ENCODE measurements at places on chromosomes 6 and 20.
A peak's percentile ranks its signal among the peaks of the same experiment; 100 is the strongest.

GRCh38 chr6:8082954-8083858 is 19.0 kb upstream of the BLOC1S5 start:
- DNase-seq: no peak

GRCh38 chr6:12608016-12608860 is 108.3 kb upstream of the PHACTR1 start:
- DNase-seq: peak; percentile 25

- DNase-seq: no peak
These were observed 657.9 kb upstream of the HS3ST5 start for GRCh38 chr6:115000736-115001135.

DNA sequence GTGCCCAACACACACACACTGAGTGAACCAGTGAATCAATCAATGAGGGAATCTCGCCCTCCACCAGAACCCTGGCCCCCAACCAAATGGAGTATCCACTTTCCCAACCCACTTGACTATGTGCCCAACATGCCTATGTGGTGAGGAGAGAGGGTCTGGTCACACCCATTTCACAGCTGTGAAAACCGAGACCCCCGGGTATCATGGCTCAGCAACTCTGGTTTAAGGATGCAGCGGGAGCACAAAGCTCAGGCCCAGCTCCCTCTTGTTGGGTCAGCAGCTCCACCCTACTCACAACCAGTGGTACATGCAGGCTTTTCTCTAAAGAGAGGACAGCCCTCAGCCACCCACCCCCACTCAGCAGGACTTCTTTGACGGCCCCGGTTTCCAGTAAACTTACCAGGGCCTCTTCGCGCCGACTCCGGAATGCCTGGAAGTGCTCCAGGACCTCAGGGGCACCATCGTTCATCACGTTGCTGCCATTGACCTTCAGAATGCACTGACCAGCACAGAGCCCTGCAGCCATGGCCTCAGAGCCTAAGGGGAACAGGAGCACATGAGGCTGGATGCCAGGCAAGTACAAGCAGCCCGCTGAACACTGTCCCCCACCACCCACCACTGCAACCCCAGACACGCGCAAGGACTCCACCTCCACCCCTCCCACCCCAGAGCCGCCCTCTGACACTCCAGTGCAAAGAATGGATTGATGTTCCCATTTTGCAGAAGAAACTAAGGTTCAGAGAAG is 174.7 kb downstream of the PREX1 start:
- no peak for DNase-seq

DNA sequence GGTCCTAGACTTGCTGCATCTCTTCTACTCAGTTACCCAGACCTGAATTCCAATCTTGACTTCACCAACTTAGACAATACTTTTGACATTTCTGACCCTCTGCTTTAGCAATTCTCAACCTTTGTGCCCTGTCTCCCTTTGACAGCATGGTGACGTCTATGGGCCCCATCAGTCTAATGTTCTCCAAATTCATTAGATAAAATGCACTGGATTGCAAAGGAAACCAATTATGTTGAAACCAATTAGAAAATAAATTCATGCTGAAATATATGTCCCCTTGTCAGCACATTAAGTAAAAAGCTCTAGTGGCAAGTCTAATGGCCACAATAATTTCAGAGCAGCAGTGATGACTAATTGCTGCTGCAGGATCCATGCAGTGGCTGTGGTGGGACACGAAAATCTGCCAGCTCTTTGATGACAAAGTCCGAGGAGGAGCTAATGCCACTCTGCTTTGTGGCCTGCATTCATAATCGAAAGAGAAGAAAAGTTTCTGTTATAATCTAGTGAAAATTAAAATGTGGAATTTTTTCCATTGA is 64.0 kb downstream of the BFSP1 start:
- no peak for DNase-seq

DNA sequence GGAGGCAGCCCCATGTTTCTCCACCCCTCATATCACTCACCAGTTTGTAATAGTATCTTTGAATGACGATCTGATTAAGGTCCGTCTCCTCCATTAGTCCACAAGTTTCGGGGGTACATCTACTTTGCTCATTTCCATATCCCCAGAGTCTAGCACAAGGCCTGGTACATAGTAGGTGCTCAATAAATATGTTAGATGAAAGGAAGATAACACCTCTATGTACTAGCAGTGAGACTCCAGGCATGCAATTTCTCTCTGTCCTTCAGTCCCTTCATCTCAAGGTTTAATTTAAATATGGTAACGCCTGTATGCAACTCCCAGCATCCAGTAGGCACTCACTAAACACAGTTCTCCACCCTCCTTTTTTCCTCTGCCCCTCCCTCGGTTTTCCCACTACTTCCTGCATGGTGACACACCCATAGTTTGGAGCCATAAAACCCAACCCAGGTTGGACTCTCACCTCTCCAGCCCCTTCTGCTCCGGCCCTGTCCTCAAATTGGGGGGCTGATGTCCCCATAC is 461 bp upstream of the HNF4A start:
- no peak for DNase-seq

- no peak for DNase-seq
These were observed 503.7 kb upstream of the SULF2 start for GRCh38 chr20:48288930-48289507.

DNA sequence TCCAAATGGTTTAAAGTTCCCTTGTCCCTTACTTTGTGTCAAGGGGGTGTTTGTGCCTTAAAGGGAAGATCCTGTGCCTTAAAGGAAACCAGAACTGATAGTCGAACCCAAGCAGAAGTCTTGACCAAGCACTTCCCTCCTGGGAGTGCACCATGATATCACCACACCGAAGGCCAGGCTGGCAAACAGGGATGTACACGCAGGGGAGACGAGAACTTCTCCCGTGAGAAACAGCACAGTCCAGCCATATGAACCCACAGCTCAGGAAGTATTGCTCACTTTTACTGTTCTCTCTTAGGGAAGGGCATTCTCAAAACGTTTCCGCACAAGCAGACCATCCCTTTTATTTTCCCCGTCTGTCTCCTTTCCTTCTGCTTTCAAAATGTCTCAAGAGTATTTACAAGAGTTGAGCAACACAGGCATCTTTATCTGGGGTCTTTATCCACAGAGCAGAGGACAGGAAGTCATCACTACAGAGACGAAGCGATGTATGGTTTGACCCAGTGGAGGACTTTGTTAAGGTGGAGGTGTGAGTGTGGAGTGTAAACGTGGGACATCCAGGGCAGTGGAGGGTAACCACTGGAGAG is 12.8 kb upstream of the SERPINB1 start:
- DNase-seq: peak; percentile 87

- DNase-seq: no peak
These were observed 41.1 kb upstream of the SAMD5 start for GRCh38 chr6:147467428-147467827.

GRCh38 chr20:46705378-46705729 is 4.1 kb upstream of the SLC2A10 start:
- no peak for DNase-seq

GRCh38 chr20:22795871-22796270 is 211.5 kb upstream of the FOXA2 start:
- DNase-seq: no peak

- DNase-seq: no peak
These were observed 336.8 kb downstream of the HDGFL1 start for GRCh38 chr6:22906091-22906549.

DNA sequence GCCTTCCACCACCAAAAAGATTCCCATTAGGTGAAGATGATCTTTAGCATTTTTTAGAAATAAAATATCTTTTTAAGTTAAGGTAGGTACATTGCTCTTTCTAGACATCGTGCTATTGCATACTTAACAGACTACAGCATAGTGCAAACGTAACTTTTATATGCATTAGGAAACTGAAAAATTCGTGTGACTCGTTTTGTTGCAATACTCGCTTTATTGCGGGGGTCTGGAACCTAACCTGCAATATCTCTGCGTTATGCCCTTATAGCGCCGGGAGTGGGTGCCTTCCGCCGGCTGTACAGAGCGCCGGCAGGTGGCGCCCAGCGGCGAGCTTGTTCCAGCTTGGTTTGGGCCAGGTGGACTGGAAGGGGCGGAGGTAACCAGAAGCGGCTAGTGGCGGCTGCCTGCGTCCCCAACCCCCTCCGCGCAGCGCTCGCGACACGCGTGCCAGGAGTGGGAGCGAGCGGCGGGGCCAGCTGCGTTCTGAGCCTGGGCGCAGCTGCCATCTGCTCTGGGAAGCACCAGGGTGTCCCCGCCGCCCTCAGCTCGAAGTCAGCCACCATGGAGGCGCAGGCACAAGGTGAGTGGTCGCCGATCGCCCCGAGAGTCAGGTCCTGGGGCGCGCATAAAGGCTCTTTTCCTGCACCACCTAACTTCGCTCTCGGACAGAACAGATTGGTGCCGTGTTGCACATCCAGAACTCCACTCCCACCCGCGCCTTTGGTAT is at the start of gene TPD52L1:
Gene TPD52L1, plus strand, starts transcription at position 383 of the 727 bp plus-strand sequence. Its CDS starts 179 bp downstream, at position 562.
- DNase-seq: peak; percentile 83

GRCh38 chr6:1917626-1918371 is 308.1 kb downstream of the FOXC1 start:
- no peak for DNase-seq

DNA sequence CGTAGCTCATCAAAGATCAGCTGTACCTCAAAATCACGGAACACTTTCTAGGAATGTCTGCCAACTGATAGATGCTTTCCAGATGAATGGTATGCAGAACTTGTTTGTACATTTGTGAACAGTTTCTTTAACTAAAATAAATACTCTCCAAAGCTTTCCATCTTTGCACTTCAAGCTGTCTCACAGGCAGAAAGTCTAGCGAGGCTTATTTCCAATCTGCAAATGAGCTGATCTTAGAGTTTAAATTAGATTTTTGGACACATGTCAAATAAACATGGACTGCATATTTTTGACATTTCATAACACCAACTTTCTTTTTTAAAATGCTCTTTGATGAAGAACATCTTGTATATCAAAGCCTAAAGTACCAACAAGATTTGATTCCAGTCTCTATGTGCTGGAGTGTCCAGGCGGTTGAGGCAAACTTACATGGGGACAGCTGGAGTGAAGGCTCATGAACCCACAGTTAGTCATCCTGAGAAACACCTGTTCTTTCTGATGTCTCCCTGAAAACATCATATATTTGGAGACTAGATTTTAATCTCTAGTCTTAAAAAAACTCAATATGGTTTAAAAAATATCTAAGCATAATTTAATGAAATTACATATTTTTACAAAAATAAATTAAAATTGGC is 268.6 kb upstream of the AGPAT4 start:
- DNase-seq: no peak

GRCh38 chr6:111804627-111805235 is 68.5 kb downstream of the FYN start:
- DNase-seq: no peak

DNA sequence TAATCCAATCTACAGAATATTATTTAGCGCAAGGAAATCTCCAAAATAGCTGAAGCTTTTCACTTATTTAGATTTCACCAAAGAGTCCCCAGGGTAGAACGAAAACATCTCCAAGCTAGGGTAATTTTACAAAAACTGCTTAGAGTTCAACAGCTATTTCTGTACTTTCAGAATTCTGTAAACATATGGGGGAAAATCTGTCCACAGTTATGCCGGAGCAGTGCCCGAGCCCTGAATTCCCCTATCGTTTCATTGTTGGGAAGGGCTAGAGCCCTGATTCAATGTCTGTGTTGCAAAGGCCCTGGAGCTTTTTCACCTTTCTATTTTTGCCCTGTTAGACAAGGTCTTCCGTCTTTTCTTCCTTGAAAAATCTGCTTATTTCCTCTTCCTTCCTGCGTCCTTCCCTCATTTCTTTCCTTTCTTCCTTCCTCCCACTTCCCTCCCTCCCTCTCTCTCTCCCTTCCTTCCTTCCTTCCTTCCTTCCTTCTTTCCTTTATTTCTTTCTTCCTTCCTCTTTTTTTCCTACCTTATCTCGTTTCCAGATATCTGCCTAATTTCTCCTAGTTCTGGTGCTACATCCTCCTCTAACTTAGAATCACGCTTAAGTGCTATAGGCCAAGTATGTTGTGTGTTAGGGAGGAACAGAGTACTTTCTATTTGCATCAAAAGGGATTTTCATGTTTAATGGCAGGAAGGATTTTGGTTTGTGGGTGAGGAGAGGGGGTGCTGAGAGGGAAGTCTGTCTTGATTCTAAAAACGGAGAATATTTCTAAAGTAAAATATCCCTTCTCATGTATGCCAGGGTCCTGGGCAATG is 122.5 kb upstream of the BMP2 start:
- no peak for DNase-seq

GRCh38 chr20:63064745-63065711 is 58.3 kb upstream of the BHLHE23 start:
- no peak for DNase-seq

- DNase-seq: no peak
These were observed 707 bp upstream of the TOP1 start for GRCh38 chr20:41027872-41028358.

DNA sequence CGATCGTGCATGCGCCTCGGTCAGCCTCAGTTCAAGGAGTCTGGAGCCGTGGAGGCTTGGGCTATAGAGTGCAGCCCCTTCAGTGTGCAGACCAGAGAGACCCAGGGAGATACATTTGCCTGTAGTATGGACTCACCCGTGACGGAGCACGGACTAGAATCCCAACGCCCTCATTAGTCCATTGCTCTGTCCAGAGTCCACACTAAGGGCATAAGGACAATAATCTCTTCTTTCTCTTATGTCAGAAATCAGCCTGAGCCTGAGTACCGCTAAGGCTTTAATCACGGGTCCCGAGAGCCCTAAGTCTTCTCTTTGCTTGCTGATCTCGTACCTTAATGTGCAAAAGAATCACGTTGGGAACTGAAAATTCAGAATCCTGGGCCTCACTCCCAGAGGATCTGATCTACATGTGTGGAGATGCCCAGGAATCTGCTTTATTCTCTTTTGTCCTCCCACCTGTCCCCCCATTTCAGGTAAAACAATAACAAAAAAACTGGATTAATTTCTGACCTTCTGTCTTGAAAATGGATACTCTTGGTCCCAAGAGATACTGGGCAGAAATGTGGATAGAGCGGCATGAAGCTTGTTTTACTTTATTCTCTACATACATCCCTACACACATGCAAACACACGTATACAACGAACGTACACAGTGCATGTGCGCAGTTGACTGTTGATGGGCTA is 671 bp downstream of the BPHL start:
- no peak for DNase-seq

DNA sequence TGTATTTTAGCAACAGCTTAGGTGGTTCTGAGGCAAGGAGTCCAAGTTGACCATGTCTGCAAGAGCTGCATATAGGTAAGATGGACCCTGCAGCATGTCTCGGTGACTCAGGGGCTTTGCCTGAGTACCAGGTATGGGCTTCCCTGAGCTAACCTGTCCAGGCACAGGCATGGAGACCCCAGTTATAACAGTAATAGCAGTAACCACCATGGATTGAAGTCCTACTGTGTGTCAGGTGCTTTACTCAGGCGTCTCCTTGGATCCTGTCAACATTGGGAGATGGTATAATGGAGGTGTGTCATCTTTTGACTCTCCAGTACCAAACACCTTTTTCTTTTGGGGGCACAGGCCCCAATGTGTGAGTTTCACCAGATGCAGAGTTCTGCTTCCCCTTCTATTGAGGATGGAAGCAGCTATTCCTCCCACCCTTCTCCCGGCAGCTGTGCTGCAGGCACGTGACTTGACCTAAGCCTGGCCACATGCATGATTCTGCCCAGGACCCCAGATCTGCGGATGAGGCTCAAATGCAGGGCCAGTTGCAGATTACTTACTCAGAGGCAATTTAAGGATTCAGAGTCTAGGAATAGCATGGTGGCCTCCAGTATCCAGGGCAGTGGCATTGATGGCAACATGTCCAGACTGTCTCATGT is 13.8 kb downstream of the TREM1 start:
- no peak for DNase-seq

GRCh38 chr6:41451515-41452163 is 94.5 kb upstream of the FOXP4 start:
- no peak for DNase-seq

- no peak for DNase-seq
These were observed 47.4 kb upstream of the IRF4 start for GRCh38 chr6:343960-344815.
